Body of pancreas (tissue), 4 donors: ENCODE measurements at places on chromosomes 1 and 21. TPM values are rescaled to one million over a fixed set of nuclear protein-coding genes. Genes with fewer than 3 reads are reported as not detected.

DNA sequence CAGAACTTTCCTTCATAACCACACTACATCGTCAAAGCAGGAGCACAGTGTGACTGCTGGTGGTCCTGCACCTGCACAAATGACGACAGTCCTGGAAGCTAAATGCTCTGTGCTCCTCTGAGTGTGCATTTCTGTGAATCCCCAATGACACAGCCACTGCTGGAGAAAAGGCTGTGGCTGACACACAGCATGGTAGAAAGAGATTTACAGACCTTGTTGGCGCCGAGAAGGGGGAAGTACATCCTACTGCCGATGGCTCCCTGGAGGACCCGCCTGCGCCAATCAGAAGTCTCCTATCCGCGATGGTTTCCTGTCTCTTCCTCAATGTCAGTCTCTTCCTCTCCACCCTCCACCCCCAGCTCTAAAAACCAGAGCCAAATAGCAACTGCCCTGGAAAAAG lies 115.4 kb upstream of the RAB4A start:
- DNase-seq, result no peak

DNA sequence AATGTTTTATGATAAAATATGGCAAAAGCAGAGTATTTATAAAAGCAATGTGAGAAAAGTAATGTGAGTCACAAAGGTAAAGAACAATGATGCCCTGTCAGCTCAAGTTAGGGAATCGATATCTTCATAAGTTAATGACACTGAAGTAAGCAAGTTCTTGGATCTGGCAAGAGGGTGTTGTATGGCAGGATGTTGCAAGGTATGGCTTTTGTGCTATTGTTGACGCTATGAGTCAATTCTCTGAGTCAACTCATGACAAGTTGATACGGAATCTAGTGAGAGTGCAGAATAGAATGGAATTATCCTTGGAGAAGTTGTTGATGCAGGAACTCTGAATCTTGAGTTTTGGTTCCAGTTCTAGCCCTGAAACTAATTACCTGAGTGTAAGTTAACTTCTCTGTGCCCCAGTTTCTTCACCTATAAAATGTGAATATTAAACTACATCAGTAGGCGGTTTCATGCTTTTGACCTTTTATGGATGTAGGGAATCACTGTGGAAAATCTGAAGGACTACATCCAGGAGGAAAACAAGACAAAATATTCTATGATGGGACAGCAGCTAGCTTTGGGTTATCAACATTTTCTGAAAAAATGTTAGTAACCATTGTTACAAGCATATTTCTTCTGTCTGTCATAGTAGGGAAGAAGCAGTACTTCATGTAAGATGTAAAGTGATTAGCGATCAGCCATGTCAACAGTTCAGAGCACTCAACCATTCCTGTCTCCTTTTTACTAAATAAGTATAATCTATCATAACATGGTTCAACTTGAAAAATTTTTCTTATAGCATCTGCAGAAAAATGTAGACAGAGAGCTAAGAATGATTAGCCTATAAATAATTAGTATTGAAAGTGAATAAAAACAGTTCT lies 96.9 kb downstream of the ATP6V1G3 start:
- DNase-seq, result no peak

DNA sequence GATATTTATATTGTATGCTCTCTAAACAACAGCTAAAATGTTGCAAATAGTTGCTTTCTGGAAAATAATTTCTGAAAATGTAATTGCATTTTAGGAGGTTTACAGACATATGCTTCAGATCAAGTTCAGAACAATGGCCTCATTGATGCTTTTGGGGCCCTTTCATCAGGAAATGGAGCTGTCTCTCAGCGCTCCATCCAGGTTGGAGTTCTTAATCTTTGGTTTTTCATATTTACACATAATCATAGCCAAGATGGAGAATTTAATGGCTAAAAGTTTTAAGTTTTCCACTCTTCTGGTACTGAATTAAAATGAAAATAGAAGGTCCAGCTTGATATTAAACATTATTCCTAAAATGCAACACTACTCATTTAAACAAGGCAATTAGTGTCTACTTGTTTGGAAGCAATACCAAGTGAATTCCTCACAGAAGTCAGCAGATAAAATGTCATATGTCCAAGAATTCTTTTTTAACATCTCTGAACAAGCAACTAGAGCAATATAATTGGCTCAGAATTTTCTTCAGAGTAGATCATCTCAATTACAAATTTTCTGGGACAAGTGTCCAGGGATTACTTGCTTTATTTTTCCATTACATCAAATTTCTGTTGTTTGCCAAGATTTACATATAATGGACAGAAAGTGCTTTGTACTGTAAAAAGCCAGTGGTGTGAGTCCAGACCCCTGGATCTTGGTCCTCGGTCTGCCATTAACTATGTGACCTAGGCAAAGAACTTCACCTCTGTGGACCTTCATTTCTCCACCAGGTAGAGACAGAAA lies 22.6 kb downstream of the CLCA1 start:
- no peak for DNase-seq

DNA sequence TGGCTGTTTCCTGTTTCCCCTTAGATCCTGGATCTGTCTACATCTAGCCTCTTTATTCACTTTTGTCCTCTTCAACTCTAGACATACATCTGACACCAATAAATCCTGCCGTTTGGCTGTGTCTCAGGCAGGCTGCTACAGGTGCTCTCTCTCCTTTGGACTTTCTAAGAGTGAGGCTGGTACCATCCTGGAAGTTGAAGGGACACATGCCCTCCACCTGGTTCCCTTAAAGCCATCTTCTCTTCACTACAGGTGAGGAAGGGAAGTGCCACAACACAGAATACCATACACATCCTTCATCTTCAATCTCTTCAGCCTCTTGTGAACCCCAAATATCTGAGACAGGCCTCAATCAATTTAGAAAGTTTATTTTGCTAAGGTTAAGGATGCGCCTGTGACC lies 137.9 kb downstream of the BACH1 start:
- DNase-seq, result no peak

DNA sequence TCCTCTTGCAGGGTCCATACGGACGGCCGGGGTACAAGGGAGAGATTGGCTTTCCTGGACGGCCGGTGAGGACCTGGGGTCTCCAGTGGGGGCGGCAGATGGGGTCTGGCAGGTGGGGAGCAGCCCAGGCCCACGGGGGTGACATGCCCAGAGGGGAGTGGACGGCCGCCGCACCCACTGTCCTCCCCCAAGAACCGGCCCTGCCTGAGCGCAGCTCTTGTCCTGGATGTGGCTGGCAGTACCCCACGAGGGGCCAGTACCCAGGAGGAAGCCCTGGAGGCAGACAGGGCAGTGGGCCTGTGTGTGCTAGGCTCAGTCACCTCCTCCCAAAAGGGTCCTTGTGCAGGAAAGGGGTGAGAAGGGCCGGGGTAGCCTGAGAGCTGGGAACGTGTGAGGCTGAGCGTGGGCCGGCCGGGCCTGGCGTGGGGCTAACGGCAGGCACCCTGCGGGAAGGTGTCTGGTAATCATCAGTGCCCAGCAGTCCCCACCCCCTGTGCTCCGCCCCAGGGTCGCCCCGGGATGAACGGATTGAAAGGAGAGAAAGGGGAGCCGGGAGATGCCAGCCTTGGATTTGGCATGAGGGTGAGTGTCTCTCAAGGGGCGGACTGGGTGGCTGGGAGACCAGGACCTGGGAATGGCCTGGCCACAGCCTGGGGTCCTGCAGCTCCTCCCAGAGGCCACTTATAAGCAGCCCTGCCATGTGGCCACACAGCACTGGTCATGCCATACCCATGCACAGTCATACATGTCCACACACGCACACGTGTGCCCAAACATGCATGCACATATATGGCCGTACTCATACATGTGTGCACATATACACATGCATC lies 47.2 kb downstream of the SLC19A1 start:
- no peak for DNase-seq

DNA sequence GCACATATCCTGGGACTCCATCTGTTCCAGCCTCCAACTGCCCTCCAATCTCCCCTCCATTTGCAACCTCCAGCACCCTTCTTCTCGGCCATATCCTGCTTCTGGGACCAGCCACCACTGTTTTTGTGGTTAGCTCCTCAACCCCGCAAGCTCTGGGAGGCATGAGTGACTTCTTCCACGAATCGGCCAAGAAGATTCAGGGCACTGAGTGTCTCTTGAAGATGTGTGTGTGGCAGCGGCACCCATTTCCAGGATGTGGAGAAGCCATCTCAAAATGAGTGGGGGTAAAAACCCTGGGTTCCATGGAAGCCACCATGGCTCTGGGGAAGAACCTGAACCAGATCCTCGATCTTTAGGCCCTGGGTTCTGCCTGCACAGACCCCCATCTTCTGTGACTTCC lies 194.6 kb downstream of the SLC45A1 start:
- no peak for DNase-seq

Gene LHX8
- total RNA-seq, result not detected

Gene OLFML2B
- total RNA-seq, result 4.9 TPM

Gene SYT11
- 1.3 TPM for total RNA-seq

Gene GUCA2B
- total RNA-seq, result not detected
